ENCODE measurements at places on chromosomes 12 and 14.
A peak's percentile ranks its signal among the peaks of the same experiment; 100 is the strongest.

- DNase-seq, result no peak
Observed at GRCh38 chr12:26331960-26332359, 136.6 kb downstream of the SSPN start.

GRCh38 chr14:68759017-68759560 is 33.8 kb downstream of the ZFP36L1 start:
- DNase-seq, result no peak

DNA sequence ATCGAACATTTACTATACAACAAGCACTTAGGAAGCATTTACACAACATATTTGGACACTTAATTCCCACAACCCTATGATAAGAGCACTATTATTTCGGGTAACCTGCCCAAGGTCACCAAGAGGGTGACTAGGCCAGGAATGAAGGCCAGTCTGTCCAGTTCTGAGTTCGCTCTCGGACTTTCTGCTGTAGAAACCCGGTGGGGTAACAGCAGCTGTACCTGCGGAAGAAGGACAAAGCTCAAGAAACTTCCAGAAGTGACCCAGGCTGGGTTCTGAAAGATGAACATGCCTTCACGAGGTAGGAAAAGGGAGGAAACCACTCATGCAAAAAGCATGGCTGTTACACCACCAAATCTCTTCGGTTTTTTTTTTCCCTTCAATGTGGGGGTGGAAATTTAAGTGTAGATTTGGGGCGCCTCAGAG is 10.8 kb downstream of the PLA2G1B start:
- no peak for DNase-seq

GRCh38 chr12:64027311-64027710 is 182.8 kb downstream of the SRGAP1 start:
- no peak for DNase-seq

- DNase-seq, result no peak
Observed at GRCh38 chr12:42977451-42978230, 388.1 kb upstream of the PRICKLE1 start.

DNA sequence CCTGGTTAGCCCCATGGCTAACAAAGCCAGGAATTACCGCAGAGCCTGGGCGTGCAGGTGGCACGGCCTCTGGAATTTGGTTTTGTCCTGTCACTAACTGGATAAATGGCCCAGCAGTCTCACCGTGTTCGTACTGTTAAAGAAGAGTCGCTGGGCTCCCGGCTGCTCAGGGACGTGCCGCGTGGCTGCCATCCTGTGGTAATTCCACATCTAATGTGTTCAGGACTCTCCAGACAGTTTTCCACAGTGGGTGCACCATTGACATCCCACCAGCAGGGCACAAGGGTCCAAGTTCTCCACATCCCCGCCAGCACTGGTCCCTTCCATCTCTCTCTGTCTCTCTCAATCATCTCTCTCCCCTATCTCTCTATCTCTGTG is 19.6 kb downstream of the NOC4L start:
- no peak for DNase-seq

DNA sequence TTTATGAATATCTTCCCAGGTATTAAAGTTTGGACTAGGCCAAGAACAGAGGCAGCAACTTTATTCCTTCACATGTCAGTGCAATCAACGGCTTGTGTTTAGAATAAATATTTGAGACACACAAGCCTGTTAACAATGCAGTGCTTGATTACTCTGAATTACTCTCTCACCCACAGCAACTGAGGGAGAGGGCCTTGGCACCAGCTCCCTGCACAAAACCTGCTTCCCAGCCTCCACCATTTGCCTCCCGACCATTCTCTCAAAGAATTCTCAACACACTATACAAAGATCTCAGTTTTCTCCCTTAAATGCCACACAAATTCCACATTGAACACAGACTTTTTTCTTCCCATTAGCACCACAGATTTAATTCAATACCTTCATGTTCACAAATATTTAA is 77.0 kb downstream of the STON2 start:
- no peak for DNase-seq

- DNase-seq, result no peak
Observed at GRCh38 chr12:60209933-60210332, 614.1 kb downstream of the SLC16A7 start.

DNA sequence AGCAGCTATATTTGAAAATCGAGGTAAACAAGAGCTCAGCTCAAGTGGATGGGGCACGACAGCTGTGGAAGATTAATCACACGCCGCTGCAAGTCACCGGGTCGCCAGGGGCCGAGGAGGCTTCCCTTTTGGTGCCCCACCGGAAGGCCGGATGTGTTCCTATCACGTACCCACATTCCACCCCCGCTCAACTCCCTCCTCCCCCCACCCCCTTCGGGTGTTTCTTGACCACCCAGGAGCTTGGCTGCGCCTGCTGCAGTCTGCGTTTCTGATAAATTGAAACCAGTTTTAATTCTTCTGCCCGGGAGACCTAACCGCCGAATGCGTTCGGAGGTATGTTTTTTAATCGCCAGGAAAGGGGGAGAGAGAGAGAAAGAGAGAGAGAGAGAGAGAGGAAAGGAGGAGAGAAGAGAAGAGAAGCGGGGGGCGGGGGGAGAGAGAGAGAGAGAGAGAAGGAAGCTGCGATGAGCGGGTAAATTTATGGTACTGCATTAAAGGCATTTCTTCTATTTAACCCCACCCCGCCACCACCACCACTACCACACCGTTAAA is 1.8 kb downstream of the SLC8A3 start:
- DNase-seq, result no peak

- no peak for DNase-seq
Observed at GRCh38 chr12:86117711-86118110, 138.5 kb downstream of the MGAT4C start.

DNA sequence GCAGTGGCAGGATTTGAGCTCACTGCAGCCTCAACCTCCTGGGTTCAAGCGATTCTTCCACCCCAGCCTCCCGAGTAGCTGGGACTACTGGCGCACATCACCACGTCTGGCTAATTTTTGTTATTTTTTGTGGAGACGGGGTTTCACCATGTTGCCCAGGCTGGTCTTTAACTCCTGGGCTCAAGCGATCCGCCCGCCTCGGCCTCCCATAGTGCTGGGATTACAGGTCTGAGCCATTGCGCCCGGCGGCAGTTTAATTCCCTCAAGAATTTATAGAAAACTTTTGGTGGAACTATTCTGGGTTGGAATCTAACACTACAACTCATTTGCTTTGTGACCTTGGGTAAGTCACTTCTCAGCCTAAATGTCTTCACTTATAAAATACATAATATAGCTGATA is 1.8 kb upstream of the SP1 start:
- DNase-seq, result no peak

DNA sequence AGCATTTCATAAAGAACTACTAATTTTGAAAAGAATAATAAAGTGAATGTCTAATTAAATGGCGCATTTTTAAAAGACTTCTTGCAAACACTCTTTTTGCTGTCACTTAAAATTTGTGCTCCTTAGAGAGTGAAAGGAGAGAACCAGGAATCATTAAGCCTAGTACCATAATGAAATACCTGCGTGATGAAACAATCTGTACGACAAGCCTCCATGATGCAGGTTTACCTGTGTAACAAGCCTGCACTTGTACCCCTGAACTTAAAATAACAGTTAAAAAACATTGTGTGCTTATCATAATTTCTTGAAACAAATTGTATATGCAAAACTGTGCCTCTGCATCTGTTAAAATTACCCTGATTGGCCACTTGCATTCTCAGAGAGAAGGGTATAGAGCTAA is 108.1 kb downstream of the MGAT4C start:
- no peak for DNase-seq

DNA sequence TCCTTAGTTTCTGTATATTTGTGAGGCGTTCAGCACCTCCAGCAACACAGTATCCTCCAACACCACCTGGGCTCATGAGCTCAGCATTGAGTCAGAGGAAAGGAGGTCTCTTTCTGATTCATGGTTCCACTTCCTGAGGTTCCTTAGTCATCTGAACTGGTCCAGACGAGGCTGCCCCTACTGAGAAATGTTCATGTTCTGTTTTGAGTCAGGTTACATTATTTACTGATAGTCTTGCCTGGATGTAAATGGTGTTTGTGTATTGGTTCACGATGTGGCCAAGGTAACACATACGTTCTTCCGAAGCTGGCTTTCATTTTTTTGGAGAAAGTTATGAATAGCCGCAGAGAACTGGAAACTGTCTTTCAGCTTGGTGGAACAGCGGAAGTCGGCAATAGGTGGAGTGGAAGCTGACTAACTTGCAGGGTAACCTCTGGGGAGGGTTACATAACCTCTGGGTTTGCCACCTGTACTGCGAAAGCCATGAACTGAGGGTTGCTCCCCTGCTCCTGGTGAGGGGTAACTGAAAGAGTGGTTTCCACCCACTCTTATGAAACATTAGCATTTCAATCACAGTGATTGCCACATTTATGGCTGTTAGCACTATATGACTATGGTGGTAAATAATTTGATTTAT is 42.2 kb upstream of the MANSC4 start:
- DNase-seq, result peak; percentile 29
